Lower lobe of right lung (tissue), 2 donors: ENCODE measurements at places on chromosomes 5 and 9.

DNA sequence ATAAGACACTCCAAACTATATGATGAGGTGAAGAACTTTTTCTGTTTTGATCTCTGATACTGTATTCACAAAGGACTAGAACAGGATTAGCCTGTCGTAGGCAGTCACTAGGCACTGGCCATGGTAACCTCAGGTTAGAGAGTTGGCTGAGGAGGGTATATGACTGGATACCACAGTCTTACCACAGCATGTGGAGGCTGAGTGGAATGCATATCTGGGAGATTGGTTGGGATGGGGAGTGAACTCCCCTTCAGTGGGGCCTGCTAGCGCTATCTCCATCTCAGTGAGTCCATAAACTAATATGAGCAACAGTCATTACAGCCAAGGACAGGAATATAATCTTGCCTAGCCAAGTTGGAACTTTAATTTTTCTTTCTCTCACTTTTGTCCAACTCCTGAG lies 339.1 kb downstream of the SPATA31D1 start:
- DNase-seq, result no peak

- peak; percentile 59 for DNase-seq
Observed at GRCh38 chr5:177427919-177428573, 1.6 kb downstream of the GRK6 start.

GRCh38 chr5:30764704-30765103 lies 428.8 kb upstream of the CDH6 start:
- no peak for DNase-seq

DNA sequence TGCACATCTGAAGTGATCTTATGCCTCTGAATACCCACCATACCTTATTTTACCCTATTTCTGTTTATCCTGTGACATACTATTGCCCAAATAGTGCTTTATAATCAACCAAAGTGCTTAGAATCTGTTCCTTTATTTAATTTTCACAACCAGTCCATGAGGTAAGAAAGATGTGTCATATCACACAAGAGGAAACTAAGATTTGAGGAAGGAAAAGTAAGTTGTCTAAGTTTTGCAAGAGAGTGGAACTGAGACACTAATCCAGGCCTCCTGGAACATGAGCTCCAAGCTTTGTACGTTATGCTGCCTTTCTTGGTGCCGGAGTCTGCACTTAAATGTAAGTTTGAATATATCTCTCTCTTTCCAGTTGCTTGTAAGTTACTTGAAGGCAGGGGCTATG lies 17.2 kb downstream of the KDM3B start:
- no peak for DNase-seq

DNA sequence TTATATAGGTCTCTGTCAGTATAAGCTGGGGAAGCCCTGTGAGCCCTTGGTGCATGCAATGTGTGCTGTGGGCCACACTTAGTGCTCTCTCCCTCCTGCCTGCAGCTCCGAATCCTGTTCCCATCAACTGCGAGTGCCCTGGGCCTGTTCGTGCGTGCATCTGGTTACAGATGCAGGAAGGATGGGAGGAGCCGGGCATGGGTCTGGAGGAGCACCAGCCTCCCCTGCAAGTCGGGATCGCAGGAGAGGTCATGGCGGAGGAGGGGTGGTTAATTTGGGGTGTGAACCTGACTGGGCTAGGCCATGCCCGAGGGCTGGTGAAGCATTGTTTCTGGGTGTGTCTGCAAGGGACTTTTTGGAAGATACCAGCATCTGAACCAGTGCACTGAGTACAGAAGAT lies 274.6 kb upstream of the IRX4 start:
- DNase-seq, result no peak

- no peak for DNase-seq
Observed at GRCh38 chr9:131181091-131181681, 55.8 kb downstream of the NUP214 start.

- DNase-seq, result no peak
Observed at GRCh38 chr9:120363697-120364096, 216.3 kb downstream of the CDK5RAP2 start.

DNA sequence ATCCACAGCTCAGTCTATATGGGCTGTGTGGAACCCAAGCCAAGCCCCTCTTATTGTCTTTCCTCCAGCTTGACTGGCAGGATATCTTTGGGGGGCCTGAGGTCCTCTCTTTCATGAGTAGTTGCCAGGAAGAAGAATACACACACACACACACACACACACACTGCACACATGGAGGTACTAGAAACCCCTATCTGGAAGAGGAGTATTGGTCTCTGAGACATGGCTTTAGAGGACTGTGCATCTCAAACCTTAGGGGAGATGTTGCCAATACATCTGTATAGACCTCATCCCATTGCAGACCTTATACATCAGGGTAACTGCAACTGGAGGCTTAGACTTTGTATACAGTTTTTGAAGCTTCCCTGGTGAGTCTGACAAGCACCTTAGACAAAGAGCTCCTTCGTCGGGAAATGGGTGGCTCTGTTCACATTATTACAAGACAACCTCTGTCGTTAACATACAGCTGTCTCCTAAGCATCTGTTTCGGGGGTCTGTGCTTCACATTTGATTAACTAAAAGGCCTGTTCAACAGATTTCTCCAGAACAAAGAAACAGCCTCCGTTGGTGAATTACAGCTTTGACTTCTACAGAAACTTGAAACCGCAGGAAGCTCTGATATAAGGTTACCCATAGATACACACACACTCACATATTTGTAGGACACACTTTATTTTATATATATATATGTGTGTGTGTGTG lies 5.5 kb upstream of the ENTREP1 start:
- no peak for DNase-seq

- no peak for DNase-seq
Observed at GRCh38 chr9:114034196-114034595, 43.9 kb downstream of the AMBP start.

DNA sequence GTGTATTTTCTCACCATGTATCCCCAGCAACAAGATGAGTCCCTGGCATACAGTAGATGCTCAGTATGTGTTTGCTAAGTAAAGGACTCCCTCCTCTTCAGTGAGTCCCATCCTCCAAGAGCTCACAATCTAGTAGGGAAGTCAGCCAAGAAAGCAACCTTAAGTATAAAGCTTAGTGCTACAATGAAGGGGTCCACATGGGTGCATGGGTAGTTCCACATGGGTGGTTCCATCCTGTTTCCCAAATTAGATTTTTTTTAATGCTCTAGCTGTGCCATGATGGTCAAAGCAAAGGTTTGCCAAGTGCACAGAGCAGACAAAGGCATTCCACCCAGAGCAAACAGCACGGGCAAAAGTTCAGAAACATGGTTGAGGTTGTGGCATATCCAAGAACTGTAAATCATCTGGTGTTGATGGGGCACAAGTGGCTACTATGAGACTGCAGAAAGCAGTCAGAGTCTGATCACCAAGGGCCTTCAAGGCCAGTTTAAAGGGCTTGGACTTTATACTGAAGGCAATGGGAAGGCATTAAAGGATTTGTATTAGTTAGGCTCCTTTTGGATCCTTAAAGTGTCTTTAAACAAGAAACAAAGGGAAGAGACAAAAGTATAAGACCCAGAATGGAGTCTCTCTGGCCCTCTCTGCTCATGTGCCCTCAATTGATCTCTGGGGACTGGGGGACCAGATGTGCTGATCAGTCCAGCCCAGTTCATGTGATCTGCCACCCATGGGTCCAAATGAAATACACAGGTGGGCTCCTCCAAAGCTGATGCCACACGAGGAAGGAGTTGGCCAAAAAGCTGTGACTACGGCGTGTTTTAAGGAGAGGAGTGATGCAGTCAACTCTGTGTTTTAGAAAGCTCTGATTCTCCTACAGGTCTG lies 9.0 kb upstream of the CPLX2 start:
- no peak for DNase-seq

DNA sequence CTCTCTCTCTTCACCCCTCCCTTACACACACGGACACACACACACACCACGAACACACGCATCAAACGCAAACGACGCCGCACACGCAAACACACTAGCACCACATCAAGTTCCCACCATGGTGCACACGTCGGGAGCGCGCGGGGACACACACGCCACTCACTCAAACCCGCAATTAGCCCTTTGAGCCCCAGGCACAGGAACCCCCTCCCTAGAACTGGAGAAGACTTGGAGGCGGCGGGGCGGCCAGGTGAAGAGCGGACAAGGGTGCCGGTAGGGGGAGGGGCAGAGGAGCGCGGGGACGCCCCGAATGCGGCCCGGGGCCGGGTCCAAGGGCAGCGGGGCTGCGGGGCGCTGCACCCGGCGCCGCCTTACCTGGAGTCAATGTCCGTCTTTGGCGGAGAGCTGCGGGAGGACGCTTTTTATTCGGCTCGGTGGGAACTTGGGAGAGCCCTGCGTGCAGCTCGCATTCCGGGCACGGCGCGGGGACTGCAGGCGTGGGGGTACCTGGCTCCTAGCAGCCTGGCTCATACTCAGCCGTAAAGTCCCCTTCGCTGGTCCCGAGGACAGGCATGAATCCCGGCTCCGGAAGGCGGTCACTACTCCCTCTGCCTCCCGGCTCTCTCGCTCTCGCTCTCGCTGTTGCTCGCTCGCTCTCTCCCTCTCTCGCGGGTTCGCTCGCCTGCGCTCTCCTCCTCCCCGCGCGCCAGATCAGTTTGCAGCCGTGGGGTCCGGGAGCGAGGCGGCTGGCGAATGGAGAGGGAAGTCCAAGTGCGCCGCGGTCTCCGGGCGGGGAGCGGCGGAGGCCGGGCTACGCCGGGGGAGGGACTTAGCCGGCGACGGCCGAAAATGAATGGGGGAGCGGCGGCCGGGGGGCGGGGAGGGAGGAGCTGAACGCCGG lies at the start of gene BRINP1:
TSS of gene BRINP1 (minus strand) at position 755 of the 901 bp plus-strand sequence. CDS start 56,080 bp downstream, outside the sequence.
- no peak for DNase-seq

GRCh38 chr5:115414406-115415142 lies 118.1 kb upstream of the CCDC112 start:
- DNase-seq, result peak; percentile 45

DNA sequence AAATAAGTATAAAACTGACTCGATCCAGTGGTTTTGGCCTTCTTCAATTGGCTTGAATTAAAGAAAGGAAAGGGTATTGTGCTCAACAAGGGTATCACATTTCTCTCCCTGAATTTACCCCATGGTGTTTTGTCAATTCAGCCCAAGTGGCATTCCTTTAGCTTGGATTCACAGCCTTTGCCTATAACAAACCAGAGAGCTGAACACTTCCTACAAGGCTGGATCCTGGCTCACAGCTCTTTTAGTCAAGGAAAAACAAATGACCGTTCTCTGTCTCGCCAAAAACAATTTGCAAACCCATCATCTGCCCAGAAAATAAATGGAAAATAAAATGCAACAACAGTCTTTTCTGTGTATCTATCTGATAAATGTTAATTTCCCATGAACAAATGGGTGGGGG lies 5.7 kb downstream of the ZNF366 start:
- no peak for DNase-seq

DNA sequence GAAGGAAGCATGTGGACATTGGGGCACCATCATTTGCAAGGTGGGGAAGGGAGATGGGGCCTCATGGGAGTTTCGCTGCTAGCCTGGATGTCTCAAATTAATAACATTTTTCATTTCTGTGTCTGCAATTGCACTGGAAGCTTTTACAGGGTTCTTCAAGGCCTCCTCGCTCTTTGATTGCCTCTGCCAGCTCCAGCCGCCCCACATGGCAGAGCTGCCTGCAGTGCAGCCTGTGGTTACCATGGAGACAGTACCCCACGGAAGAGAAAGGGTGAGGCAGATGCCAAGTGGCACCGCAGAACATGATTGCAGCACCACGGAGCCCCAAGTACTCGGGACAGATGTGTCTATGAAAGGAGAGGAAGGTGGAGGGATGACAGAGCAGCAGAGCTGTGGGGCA lies 25.4 kb downstream of the CTNND2 start:
- no peak for DNase-seq

- DNase-seq, result no peak
Observed at GRCh38 chr9:70590315-70590677, 175.8 kb upstream of the KLF9 start.

DNA sequence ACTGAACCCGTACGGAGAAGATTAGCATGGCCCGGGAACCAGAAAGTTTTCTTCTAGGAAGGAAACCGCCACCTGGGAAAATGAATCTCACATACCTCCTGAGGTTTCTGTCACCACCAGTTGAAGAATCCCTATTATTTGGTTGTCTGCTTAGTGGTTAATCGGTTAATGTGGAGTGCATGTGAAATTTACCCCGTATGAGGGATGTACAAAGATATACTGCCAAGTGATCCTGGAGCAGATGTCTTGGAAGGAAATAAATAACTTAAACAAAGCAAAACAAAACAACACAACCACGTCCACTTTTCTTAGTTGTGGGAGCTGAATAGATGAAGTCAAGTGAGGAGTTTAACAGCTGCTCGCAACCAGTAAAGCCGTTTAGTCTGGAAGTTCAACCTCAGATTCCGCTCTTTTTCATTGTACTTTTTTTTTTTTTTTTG lies 3.8 kb downstream of the DMRT2 start:
- no peak for DNase-seq

GRCh38 chr9:114034661-114035062 lies 43.4 kb downstream of the AMBP start:
- DNase-seq, result no peak

DNA sequence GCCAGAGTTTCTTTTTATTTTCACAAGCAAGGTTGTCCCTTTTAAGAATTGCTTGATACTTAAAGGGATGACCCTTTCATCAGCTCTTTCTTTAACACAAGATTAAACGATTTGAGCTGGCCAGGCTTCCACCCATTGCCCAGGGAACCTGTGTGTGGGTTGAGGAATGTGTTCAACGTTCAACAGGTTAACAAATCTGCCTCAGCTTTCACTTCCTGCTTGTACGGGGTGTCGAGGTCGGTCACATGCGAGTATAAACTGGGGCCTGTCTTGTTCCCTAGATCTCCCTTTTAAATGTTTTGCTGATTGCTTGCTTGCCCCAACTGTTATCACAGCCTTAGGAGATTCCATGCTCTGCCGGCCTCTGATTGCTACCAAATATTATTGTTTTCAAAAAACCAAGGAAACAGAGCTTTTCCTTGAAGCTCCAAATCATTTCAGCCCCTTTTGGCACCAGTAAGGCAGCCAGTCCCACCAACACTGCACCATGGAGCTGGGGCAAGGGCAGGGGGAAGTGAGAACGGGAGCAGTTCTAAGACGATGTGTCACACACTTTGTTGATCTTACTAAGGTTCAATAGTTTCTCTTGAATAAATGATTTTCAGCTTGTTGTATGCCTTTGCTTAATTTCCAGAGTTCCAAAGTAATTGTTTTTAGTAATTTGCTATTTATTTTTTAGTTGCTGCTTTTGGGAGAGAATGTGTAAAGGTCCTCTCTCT lies 10.7 kb upstream of the CLK4 start:
- no peak for DNase-seq

GRCh38 chr5:96177303-96177869 lies 215.7 kb upstream of the ELL2 start:
- DNase-seq, result no peak

- DNase-seq, result no peak
Observed at GRCh38 chr5:139383275-139383992, at the start of gene SLC23A1. Gene SLC23A1, minus strand, starts transcription at chr5:139383297. Its CDS starts 44 bp downstream, at chr5:139383253.

- DNase-seq, result no peak
Observed at GRCh38 chr5:153756540-153756939, 266.1 kb downstream of the GRIA1 start.

GRCh38 chr5:173796721-173797495 lies 91.2 kb upstream of the CPEB4 start:
- no peak for DNase-seq

- DNase-seq, result no peak
Observed at GRCh38 chr5:12016159-12016746, 112.0 kb upstream of the CTNND2 start.
